ENCODE measurements at places on chromosomes 16 and 17. TPM values are rescaled to one million over a fixed set of nuclear protein-coding genes. Genes with fewer than 3 reads are reported as not detected.
A peak's percentile ranks its signal among the peaks of the same experiment; 100 is the strongest.

Gene CLDN9
- not detected for total RNA-seq

Gene HOXB7
- 16.5 TPM for total RNA-seq

Gene ABCC3
- total RNA-seq: 270 TPM

GRCh38 chr17:49190932-49191331 is 19.4 kb downstream of the GNGT2 start:
- DNase-seq: no peak
- H3K4me3 ChIP-seq: no peak overlapping the region
- no peaks in the 10 kb centered on the region for H3K27me3 ChIP-seq
- no peak overlapping the region for H3K27ac ChIP-seq

DNA sequence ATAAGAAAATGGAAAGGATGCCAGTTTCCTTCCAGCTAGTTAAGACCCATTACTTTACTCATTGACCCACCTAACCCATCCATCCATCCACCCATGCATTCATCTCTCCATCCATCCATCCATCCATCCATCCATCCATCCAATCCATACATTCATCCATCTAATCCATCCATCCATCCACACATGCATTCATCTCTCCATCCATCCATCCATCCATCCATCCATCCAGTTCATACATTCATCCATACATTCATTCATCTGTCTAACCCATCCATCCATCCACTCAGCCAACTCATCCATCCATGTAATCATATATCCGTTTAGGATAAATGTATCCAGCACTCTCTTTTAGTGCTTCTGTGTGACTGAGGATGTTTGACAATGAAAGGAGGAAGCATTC is 178.8 kb upstream of the CACNG3 start:
- H3K36me3 ChIP-seq: no peaks in the 10 kb centered on the region
- H3K27me3 ChIP-seq: no peaks in the 10 kb centered on the region
- no peak for DNase-seq
- no peak overlapping the region for H3K4me3 ChIP-seq

GRCh38 chr17:14302091-14302430 is 1.2 kb downstream of the HS3ST3B1 start:
- peaks cover 55% of the 10 kb centered on the region for H3K4me1 ChIP-seq
- H3K27ac ChIP-seq: peak overlapping the region; percentile 82
- peaks cover 69% of the 10 kb centered on the region for H3K27me3 ChIP-seq
- DNase-seq: peak; percentile 66
- H3K4me3 ChIP-seq: peak overlapping the region; percentile 78

DNA sequence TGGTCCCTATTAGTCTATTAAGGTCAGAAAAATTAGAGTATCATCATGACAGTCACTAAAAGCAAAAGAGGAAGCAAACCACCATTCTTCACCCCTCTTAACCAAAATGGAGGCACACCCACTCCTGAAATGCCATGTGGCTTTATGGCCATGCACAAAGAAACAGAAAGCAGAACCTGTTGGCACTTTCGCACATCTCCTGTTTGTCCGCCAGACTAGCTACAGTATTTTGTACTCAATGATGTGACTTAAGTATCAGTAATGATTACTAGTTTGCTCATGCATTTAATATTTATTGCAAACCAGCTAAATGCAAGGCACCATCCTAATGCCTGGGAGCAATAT is 70.2 kb upstream of the GNAO1 start:
- no peaks in the 10 kb centered on the region for H3K4me1 ChIP-seq
- H3K36me3 ChIP-seq: no peaks in the 10 kb centered on the region
- no peak for DNase-seq

DNA sequence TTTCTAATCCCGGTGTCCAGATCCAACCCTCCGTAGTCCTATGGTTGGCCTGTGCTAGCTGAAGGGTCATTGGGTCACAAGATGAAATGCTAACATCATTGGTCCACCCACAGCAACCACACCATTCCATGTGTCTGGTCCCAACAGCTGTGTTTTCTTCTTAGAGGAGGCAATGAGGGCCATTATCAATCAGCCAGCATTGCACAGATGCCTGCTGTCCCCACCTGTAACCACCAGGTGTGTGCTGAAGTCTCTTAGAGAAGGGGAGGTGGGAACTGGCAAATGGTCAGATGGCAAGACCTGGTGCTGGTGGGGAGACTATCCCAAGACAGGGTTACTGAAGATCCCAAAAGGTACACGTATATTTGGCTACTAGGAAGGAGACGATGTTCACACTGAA is 37.4 kb downstream of the HIC1 start:
- no peak overlapping the region for H3K4me3 ChIP-seq
- DNase-seq: no peak
- H3K4me1 ChIP-seq: peaks cover 64% of the 10 kb centered on the region
- H3K27me3 ChIP-seq: no peaks in the 10 kb centered on the region

Measured in stomach (tissue), 19 donors.